LoVo (cell line): ENCODE measurements at places on chromosomes 2 and 18.

DNA sequence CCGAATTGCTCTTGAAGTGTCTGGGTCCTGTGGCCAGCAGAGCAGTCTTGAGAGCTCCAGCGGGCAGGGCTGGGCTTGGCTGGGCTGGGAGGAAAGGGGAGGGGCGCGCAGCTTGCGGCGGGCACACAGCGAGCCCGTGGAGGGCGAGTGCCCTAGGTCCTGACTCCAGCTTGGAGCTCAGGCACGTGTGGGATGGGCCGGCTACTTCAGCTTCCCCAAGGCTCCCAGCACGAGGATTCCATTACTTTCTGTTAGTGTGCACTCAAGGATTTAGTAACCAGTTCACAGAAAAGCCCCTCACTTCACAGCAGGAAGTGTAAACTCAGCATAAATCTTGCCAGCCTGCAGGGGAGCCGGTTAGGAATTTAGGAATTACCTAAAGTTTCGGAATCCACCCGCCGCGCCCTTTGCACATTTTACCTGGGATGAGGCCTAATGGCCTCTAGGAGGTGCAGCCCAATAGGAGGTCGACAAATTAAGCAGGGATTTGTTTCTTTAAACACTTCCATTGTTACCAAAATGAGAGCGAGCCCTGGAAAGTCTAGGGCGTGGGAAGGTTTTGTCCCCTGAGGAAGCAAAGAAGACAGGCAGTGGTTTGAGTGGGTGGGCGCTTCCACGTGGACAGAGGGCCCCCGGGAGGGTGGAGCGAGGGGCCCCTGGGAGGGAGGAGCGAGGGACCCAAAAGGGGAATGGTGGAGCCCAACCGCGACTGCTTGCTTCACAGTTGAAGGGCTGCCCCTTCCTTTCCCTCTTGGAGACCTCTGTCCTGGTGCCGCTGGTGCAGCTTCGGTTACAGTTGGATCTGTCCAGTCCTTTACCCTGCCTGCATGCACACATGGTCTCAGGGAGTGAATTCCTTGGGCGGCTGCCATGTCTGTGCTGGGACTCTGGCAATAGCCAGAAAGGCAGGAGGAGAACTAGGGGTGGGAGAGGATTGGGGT, 93.3 kb downstream of the CTAGE1 start:
- DNase-seq: no peak

GRCh38 chr2:215205787-215206186, 67.4 kb upstream of the ABCA12 start:
- DNase-seq: no peak

GRCh38 chr2:135140606-135141005, 88.5 kb downstream of the RAB3GAP1 start:
- no peak for DNase-seq

- no peak for DNase-seq
Measured at GRCh38 chr2:32464431-32464830, 107.6 kb downstream of the BIRC6 start.

GRCh38 chr2:23629772-23630480, 244.9 kb downstream of the KLHL29 start:
- DNase-seq: no peak

DNA sequence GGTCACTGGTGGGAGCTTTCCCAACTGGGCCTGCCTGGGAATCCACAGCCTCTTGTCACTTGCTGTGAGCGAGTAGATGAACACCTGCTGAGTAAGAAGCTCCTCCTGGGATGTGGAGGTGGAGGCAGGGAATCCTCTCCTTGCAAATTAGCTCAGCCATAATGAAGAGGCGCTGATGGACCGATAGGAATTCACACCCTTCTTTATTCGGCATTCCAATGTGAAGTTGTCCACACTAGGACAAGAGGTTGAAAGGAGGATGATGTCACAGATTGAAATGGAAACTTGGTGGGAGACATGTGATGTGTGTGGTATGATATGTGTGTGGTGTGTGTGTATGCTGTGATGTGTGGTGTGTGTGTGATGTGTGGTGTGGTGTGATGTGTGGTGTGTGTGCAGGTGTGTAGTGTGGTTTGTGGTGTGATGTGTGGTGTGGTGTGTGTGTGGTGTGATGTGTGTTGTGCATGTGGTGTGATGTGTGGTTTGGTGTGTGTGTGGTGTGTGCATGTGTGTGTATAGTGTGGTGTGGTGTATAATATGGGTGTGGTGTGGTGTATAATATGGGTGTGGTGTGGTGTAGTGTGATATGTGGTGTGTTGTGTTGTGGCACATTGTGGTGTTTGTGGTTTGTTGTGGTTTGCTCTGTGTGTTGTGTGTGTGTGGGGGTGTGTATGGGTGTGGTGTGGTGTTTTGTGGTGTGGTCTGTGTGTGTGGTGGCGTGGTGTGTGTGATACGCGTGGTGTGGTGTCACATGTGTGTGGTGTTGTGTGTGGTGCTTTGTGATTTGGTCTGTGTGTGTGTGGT, 216.4 kb downstream of the BCL2 start:
- no peak for DNase-seq

DNA sequence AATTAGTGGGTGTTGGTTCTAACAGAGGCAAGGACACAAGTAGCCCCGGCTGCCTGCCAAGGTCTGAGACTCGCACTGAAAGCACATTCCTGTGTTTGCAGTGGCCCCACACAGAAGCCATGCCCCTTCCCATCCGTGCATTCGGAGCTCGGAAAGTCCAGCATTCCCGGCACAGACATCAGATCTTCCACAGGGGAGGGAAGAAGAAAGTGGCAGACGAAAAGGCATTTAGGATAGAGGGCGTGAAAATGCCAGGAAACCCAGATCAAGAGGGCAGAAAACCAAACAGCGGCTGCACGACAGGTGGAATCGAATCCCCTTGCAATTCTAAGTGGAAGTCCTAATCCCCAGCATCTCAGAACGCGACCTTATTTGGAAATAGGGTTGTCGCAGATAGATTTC, 105.5 kb upstream of the ASB18 start:
- no peak for DNase-seq

DNA sequence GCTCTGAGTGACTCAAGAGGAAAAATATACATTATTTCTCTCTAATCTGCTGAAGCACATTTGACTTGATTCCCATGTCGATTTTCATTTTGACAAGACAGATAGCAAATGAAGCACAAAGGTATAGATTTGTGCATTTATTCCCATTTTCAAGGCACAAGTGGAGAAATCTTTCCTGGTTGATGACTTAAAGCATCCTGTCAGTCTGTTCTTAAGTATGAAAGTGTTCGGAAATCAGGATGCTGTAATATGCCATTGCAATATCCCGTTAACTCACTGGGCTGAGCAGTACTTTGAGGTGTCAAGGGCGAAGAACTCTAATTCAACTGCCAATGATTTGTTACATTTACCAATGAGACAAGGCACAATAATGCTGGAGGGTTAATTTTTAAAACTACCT, 185.2 kb upstream of the LRP1B start:
- no peak for DNase-seq

DNA sequence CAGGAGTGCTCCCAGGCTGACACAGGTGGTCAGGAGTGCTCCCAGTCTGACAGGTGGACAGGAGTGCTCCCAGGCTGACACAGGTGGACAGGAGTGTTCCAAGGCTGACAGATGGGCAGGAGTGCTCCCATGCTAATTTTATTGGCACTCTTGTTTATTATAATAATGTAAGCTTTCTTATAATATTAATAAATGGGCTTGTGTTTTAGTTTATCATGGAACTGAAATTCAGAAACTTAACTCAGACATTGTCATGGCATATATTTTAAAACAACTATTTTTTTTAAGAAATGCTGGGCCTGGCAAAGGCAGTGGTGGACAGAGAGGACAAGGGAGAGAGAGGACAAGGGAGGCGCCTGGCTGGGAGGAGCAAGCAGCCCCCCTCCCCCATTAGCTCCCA, 18.7 kb downstream of the ANO7 start:
- no peak for DNase-seq

DNA sequence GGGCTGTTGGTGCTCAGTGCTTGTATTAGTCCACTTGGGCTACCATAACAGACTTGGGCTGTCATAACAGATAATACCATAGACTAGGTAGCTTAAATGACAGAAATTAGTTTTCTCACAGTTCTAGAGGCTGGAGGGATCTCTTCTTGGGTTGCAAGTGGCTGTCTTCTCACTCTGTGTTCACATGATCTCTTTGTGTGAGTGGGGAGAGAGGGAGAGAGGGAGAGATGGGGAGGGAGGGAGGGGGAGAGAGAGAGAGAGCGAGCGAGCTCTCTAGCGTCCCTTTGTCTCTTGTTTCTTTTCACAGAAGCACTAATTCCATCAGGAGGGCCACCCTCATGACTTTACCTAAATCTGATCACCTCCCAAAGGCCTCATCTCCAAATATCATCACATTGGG, 4.5 kb upstream of the XRCC5 start:
- no peak for DNase-seq

- no peak for DNase-seq
Measured at GRCh38 chr2:20917719-20918572, 95.0 kb upstream of the LDAH start.

DNA sequence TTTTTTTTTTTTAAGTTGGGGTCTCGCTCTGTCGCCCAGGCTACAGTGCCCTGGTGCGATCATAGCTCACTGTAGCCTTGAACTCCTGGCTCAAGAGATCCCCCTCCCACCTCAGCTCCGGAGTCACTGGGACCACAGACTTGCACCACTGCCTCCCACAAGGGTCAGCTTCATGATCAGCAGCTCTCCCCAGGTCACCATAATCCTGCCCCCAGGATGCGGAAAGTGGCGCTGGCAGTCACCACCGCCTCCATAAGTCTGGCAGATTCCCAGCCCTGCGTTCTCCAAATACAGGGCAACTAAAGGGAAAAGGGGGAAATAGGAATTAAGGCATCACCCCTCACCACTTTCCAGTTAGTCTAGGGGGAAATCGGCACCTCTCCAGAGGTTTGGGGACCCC, 5.2 kb upstream of the ARID5A start:
- DNase-seq: no peak

DNA sequence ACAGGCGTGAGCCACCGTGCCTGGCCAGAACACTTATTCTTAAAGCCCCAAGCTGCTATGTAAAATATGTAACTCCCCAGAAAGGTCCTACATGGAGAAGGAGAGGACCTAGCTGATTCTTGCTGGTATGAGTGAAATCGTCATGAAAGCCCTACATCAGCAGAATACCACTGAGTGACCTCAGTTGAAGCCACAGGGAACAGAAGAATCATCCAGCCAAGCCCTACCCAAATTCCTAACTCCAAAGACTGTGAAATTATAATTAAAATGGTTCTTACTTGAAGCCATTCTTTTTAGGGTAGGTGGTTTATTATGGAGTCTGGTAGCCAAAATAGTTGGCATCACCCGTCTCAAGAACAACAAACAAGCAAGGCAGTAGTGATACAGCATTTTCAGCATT, 4.5 kb upstream of the DTNB start:
- no peak for DNase-seq

DNA sequence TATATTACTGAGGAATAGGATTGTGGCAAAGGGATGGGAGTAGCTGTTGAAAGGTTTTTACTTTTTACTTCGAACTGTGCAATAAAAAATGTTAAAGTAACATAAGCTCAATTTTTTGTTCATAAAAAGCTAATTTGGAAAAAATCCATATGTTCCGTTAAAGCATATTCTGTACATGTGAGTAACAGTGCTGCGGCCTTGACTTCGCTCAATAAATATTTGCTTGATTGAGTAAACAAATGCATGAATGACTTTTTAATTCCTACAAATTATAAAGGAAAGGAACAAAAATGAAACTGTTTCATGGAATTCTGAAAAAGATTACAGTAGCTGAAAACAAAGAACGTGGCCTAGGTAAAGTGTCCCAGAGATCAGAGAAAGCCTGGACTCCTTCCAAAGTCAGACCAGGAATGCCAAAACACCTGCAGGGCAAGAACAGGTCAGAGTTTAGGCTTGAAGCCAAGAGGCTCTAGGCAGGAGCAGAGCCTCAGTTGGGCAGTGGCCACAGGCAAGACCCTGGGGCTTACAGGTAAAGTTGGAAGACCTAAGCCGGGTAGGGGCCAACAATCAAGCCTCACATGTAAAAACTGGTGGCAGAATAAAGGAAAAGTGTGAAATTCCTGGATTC, 44.3 kb upstream of the FIGN start:
- DNase-seq: peak; percentile 37

DNA sequence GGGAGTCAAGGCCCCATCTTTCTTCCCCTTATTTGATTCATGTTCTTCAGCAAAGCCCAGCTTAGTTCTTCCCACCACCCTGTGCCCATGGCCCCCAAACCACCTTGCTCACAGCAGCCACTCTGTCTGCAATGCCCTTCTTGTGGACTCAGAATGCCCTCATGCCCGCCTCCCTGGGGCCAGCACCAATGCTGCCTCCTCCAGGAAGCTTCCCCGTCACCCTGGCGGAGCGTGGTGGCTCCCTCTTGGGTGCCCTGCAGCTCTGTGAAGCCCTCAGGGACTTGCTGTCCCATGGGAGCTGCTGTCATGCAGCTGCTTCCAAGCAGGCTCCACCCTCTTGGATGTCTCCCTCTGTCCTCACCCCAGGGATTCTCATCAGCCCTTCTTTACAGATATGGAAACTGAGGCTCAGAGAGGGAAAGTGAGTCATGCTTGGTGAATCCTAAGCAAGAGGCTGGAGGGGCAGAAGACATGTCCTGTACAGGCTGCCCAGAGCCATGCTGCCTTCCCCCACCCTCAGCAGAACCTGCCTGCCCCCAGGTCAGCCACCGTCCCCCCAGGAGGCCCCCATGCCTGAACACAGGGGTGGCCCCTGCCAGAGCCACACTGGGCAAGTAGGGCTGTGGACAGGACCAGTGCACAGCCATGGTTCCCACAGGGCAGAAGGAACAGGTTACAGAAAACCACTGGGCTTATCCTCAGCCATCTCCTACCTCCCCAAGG, 11.8 kb upstream of the DUSP2 start:
- DNase-seq: no peak

- DNase-seq: no peak
Measured at GRCh38 chr2:150046211-150046610, 441.3 kb downstream of the RND3 start.

DNA sequence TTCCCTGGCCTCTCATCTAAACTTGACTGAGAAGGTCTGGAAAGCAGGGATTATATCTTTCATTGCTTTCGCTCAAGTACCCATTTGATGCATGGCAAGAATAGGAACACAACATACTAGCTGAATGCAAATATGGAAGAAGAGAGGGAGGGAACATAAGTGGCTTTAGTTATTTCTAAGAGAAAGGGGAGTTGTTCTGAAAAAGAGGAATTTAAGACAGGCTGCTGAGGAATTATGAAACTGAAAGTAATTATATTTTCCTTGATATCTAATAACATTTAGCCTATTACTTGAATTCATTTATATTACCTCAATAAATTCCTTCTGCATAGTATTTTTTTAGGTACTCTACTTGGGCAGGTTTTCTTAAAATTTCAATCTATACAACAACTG, 105.8 kb upstream of the TTN start:
- DNase-seq: no peak

DNA sequence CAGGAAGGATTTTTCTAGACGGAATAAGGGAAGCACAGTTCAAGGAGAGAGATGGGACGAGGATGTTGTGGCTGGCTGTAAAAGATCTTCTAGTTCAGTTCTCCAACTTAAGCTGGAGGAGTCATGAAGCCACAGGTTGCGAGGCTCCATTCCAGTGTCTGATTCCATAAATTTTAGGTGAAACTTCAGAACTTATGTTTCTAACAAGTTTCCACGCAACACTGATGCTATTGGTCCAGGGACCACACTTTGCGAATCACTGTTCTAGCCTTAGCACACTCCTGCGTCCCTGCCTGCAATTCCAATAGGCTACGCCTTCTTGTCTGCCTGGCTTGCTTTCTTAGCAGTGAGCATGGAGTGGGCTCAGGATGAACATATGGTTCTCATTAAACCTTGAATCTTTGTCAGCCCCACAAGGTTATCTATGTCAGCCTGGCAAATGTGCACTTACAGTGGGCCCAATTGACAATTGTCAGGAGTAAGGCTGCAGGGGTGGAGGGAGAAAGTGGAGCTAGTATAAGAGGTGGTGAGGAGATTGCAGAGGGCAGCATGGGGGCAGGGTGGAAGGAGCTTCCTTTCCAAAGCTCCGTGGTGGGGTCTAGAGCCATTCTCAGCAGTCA, 438.1 kb upstream of the ST6GAL2 start:
- no peak for DNase-seq
